ENCODE measurements at places on chromosomes 6 and 20. TPM values are rescaled to one million over a fixed set of nuclear protein-coding genes. Genes with fewer than 3 reads are reported as not detected.

Gene MYO6
- 0.14 TPM for total RNA-seq

Gene SAMD3
- total RNA-seq = 2.5 TPM

Gene NANP
- total RNA-seq = 10.0 TPM

Gene MYCT1
- not detected for total RNA-seq

Gene CARMIL1
- 1.4 TPM for total RNA-seq

Gene SIRPB1
- 2.8 TPM for total RNA-seq

Gene TFEB
- total RNA-seq = 14.9 TPM

Gene CALHM4
- not detected for total RNA-seq

Gene EPHA7
- not detected for total RNA-seq

Gene TPX2
- 61.3 TPM for total RNA-seq

Gene LKAAEAR1
- total RNA-seq = 0.23 TPM

Gene COL11A2
- 0.56 TPM for total RNA-seq

GRCh38 chr6:48183178-48183577 lies 72.2 kb upstream of the PTCHD4 start:
- no peak overlapping the region for H3K4me3 ChIP-seq
- DNase-seq = no peak
- H3K36me3 ChIP-seq = no peaks in the 10 kb centered on the region

- peaks cover 31% of the 10 kb centered on the region for H3K27me3 ChIP-seq
- no peak for DNase-seq
- no peaks in the 10 kb centered on the region for H3K36me3 ChIP-seq
- no peak overlapping the region for H3K4me3 ChIP-seq
- no peak overlapping the region for H3K27ac ChIP-seq
Observed at GRCh38 chr6:38982470-38982869, 66.1 kb upstream of the GLP1R start.

DNA sequence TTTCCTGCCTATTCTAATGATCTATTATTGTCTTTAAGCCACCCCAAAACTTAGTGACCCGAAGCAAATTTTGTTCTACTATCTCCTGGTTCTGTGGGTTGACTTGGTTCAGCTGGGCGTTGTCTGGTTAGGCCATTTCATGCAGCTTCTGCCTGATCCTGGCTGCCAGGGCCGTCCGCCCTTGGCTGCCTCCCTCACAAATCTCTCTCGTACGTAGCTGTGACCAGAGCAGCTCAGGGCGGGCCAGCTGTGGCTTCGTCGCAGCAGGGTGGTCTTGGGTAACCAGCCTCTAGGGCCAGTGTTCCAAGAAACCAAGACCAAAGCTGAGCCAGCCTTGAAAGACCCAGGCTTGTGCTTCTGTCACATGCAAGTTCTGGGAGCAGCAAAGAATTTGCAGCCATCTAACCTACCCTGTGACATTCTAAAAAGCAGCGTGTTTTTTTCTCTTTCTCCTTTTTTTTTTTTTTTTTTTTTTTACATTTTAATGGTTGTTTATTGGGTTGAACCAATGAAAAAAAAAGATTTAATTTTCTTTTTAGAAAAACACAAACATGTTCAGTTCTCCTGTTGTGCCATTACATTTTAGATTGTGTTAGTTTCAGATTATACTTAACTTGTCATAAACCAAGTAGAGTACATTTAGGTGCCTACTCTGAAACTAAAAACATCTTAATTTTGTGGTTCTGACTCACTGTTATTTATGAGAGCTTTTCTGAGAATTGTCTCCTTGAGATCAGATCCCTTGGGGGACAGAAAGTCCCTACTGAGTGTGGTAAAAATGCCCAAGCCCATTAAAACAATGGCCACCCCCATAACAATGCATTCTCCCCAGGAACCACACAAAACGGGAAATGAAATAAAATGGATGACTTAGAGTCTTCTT lies 83.9 kb downstream of the ZDHHC14 start:
- H3K4me3 ChIP-seq = peak overlapping the region; percentile 46
- DNase-seq = peak; percentile 75
- peak overlapping the region; percentile 93 for H3K27ac ChIP-seq
- H3K36me3 ChIP-seq = peaks cover 5% of the 10 kb centered on the region
- H3K27me3 ChIP-seq = no peaks in the 10 kb centered on the region

- no peaks in the 10 kb centered on the region for H3K4me1 ChIP-seq
- no peak overlapping the region for H3K4me3 ChIP-seq
- no peaks in the 10 kb centered on the region for H3K36me3 ChIP-seq
- no peak overlapping the region for H3K27ac ChIP-seq
- H3K27me3 ChIP-seq = peaks cover 2% of the 10 kb centered on the region
Observed at GRCh38 chr6:34110610-34111009, 35.3 kb downstream of the GRM4 start.

DNA sequence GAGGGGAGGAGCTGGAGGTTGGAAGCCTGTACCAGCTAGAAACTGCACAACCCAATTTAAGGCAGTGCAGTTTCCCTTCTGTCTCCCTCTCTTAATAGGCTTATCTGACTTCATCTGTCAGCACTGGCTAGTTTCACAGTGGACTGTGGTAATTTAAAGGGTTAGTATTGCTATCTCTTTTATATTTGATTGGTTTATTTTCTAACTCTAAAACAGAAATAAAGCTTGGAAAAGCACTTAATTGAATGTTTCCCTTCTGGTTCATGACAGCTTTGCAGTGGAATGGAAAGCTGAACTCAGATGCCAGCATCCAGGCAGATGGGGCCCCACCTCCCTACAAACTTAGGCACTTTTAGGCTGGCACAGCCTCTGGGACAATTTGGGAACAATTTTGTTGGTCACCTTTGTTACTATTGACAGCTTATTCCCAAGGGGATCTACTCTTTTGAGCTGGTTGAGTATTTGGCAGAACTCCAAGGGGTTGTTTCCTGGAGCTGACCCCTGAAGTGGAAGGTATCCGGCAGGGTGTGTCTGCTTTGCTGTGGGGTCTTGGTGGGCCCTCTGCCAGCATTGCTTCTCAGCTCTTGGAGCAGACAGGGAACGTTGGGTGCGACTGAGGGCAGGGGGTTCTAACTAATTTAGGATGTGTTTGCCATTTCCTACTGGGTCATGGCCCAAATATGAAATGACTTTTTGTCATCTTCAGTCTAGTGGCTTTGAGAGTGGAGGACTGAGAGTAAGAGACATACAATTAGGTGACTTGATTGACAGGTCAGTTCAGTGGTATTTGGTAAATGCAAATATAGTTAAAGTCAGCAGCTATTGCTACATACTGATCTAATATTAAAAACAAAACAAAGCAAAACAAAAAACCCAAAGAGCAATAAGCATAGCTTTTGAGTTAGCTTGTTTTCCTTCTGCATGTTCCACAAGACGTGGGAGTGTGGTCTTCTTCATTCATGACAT lies 9.3 kb downstream of the SH3BGRL2 start:
- H3K4me3 ChIP-seq = no peak overlapping the region
- no peak overlapping the region for H3K27ac ChIP-seq
- DNase-seq = no peak

DNA sequence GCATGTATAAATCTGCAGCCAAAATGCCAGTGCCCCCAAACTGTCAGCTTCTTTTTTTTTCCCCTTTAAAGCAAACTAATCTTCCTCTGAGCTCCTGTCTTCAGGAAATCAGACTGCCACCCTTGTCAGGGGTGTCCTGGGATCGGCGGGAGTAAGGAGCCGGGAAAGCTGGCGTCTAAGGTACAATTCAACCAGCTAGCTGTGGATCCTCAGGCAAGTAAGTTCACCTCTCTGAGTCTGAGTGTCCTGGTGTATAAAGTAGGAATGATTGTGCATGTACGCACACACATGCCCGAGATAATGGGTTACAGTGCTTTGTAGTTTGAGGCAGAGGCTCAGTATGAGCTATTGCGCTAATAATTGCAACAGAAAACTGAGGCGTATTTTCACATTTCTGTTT lies 98.3 kb downstream of the ANKRD60 start:
- no peak for DNase-seq
- no peaks in the 10 kb centered on the region for H3K36me3 ChIP-seq
- H3K27ac ChIP-seq = no peak overlapping the region
- H3K4me1 ChIP-seq = peaks cover 2% of the 10 kb centered on the region
- H3K4me3 ChIP-seq = no peak overlapping the region
- peaks cover 52% of the 10 kb centered on the region for H3K27me3 ChIP-seq

GRCh38 chr6:167550941-167551627 lies 226.2 kb downstream of the TTLL2 start:
- H3K27me3 ChIP-seq = no peaks in the 10 kb centered on the region
- no peaks in the 10 kb centered on the region for H3K36me3 ChIP-seq
- no peak overlapping the region for H3K4me3 ChIP-seq
- H3K27ac ChIP-seq = no peak overlapping the region
- no peaks in the 10 kb centered on the region for H3K4me1 ChIP-seq

DNA sequence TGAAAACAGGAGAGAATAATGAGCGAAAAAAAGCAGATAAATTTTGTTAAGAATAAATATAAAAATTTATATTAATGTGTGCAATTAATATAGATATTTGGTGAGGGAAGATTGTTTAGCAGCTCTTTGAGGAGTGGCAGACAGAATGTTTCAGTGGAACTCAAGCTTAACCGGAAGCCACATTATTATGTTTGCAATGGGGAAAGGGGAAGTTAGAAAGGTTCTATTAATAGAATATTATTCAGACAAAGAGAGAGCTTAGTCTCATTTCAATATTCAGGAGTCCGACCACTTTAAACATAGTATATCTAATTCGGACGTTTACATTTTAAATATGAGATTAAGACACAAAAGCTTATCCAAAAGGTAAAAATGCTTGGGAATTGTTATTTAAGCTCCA lies 81.6 kb upstream of the KHDRBS2 start:
- no peak for DNase-seq
- H3K27me3 ChIP-seq = no peaks in the 10 kb centered on the region

GRCh38 chr6:46419576-46420002 lies 71.7 kb downstream of the RCAN2 start:
- peak; percentile 72 for DNase-seq
- no peaks in the 10 kb centered on the region for H3K4me1 ChIP-seq
- peaks cover 18% of the 10 kb centered on the region for H3K27me3 ChIP-seq
- H3K27ac ChIP-seq = no peak overlapping the region
- H3K4me3 ChIP-seq = no peak overlapping the region

DNA sequence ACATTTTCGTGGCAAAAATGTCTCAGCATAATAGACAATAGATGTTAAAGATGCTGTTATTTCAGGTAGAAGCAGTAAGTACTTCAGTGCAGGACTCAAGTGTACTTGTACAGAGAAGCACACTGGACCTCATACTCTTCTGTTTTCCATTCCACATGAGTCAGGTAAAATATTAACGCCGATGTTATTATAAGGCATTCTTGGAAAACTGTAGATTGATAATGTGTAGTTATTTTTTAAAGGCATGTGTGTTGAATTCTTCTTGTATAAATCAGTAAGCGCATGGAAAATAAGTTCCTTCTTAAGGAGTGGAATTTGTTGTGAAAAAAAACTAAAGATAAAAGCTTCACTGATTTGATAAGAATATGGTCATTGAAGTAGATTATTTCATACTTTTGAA lies 45.8 kb downstream of the DOP1A start:
- peaks cover 2% of the 10 kb centered on the region for H3K36me3 ChIP-seq
- H3K27ac ChIP-seq = no peak overlapping the region
- DNase-seq = no peak
- H3K27me3 ChIP-seq = no peaks in the 10 kb centered on the region

- no peak for DNase-seq
- H3K4me3 ChIP-seq = no peak overlapping the region
- H3K27ac ChIP-seq = no peak overlapping the region
- no peaks in the 10 kb centered on the region for H3K4me1 ChIP-seq
- no peaks in the 10 kb centered on the region for H3K27me3 ChIP-seq
Observed at GRCh38 chr6:38187811-38188590, 368.5 kb downstream of the ZFAND3 start.

DNA sequence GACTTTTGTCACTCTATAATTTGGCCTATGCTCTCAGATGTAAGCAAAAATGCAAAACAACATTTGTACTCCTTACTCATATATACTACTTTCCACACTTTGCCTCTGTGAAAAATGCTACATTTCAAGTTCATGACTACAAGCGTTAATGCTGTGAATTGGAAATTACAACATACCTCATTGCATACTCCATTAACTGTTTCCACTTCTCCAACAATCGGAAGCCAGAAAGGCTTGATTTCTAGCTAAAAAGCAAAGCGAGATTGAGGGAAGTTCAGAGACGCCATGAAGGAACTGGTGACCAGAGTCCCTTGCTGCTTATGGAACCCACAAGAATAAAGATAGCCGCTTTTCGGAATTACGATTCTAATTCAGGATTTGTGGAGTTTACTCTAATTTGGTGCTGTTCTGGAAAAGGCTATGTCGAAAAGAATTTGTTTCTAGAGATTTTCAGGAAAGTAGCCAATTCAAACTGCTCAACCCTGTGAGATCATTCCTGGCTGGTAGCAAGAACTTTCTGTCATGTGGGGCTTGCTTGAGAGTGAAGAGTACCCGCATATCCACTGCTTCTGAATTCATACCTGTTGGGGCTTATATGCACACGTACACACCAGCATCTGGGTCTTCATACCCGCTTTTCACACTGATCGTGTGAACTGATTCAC lies 98.0 kb upstream of the CITED2 start:
- no peaks in the 10 kb centered on the region for H3K4me1 ChIP-seq
- no peak overlapping the region for H3K4me3 ChIP-seq
- H3K27me3 ChIP-seq = peaks cover 12% of the 10 kb centered on the region
- H3K27ac ChIP-seq = no peak overlapping the region

- no peak overlapping the region for H3K4me3 ChIP-seq
- no peaks in the 10 kb centered on the region for H3K4me1 ChIP-seq
- no peak overlapping the region for H3K27ac ChIP-seq
- H3K27me3 ChIP-seq = no peaks in the 10 kb centered on the region
- no peak for DNase-seq
- H3K36me3 ChIP-seq = no peaks in the 10 kb centered on the region
Observed at GRCh38 chr20:22471156-22471836, 113.1 kb downstream of the FOXA2 start.

GRCh38 chr6:52904562-52905279 lies 4.8 kb downstream of the GSTA3 start:
- no peaks in the 10 kb centered on the region for H3K36me3 ChIP-seq
- no peaks in the 10 kb centered on the region for H3K4me1 ChIP-seq
- DNase-seq = no peak
- H3K27ac ChIP-seq = no peak overlapping the region

- no peaks in the 10 kb centered on the region for H3K4me1 ChIP-seq
- no peak for DNase-seq
- H3K4me3 ChIP-seq = no peak overlapping the region
- no peak overlapping the region for H3K27ac ChIP-seq
- peaks cover 5% of the 10 kb centered on the region for H3K27me3 ChIP-seq
- no peaks in the 10 kb centered on the region for H3K36me3 ChIP-seq
Observed at GRCh38 chr6:43984442-43985321, 142.6 kb downstream of the MRPL14 start.

- peaks cover 17% of the 10 kb centered on the region for H3K4me1 ChIP-seq
- peak overlapping the region; percentile 97 for H3K4me3 ChIP-seq
- H3K27me3 ChIP-seq = no peaks in the 10 kb centered on the region
- H3K27ac ChIP-seq = peak overlapping the region; percentile 99
Observed at GRCh38 chr20:63627751-63628245, 897 bp upstream of the GMEB2 start.

DNA sequence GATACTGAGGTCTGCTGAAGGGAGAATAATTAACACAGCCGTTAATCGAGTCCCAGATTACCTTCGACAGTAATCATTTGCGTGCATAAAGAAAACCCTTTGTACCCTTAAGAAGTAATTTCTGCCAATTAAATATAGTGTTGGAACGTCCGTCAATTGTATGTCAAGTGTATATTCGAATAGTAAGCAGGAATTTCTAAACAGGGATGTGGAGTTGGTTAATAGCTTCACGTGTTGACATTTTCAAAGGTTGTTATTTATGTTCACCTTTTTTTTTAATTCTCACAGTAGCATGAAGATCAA lies 798 bp upstream of the SNAP91 start:
- H3K36me3 ChIP-seq = no peaks in the 10 kb centered on the region
- H3K4me1 ChIP-seq = no peaks in the 10 kb centered on the region
- peaks cover 39% of the 10 kb centered on the region for H3K27me3 ChIP-seq
- no peak overlapping the region for H3K27ac ChIP-seq

- H3K4me3 ChIP-seq = no peak overlapping the region
- DNase-seq = no peak
- H3K27ac ChIP-seq = no peak overlapping the region
- H3K27me3 ChIP-seq = no peaks in the 10 kb centered on the region
Observed at GRCh38 chr6:54020334-54020733, 90.9 kb upstream of the MLIP start.
